ENCODE measurements at places on chromosomes 6 and 20.

DNA sequence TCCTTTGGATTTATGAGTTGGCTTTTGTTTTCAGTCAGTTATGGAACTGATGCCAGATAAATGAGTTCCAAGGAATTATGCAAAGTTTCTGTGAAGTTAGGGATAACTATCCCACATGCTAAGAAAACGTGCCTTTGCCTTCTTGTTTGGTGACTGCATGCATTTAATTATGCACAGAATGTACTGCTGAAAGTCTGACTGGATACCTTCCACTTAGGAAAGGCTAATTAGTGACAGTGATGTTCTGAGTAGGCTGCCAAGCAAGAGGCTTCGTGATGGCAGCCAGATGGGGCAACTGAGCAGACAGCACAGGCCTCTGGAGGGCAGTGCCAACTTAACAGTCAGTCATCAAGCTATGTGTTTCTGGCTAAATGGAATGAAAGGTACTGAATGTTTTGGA is 289.9 kb downstream of the CD109 start:
- no peak for DNase-seq

- no peak for DNase-seq
These were observed 109.0 kb upstream of the SUPT3H start for GRCh38 chr6:45486736-45487135.

DNA sequence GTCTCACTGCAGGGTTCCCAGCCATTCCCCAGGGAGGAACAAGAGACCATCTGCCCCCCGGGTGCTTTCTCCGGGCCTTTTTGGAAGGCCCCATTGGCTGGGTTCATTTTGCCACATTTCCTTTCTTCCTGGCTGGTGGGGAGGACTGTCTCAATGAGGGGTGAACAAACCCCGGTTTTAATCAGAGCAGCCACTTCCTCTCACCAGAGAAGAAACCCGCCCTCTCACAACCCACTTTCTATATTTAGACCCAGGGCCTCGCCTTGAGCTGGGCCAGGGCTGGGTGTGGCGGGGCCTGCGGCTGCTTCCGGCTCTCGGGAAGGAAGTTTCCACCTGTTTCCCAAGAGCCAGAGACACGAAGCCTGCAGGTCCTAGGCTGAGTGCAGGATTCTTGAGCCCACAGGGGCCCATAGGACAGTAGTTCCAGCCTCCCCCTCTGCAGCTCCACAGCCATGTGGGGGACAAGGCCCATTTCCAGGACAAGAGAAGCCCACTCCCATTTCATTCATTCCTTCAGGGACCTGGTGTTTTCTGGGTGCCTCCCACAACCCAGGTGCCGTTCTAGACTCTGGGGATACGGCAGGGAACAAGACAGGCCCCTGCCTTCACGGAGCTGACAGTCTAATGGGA is 41.8 kb downstream of the RBM38 start:
- no peak for DNase-seq

DNA sequence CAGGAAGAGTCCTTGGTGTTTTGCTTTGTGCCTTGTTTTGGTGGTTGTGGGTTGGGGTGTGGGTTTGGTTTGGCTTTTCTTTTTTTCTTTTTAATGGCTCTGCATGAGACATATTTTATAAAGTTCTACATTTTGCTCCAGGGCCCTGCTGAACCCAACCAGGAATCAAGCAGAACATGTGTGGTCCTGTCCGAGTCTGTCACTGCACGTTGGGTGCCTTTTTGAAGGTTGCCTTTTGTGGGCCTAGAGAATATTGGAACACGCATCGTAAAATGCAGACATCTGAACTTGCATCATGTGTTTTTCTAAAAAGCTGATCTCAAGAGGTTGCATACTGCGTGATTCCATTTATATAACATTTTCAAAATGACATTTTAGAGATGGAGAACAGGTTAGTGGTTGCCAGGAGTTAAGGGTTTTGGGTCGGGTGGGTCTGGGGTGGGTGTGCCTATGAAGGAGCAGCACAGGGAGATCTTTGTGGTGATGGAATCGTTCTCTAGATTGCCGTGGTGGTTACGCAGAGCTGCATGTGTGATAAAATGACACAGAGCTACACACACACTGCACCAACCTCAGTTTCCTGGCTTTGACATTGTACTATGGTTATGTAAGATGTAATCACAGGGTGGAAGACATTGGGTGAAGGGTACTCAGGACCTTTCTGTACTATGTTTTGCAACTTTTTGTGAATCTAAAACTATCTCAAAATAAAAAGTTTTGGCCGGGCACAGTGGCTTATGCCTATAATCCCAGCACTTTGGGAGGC is 80.2 kb downstream of the EYA2 start:
- DNase-seq: no peak

- DNase-seq: no peak
These were observed 129.0 kb downstream of the SULF2 start for GRCh38 chr20:47656318-47656717.

DNA sequence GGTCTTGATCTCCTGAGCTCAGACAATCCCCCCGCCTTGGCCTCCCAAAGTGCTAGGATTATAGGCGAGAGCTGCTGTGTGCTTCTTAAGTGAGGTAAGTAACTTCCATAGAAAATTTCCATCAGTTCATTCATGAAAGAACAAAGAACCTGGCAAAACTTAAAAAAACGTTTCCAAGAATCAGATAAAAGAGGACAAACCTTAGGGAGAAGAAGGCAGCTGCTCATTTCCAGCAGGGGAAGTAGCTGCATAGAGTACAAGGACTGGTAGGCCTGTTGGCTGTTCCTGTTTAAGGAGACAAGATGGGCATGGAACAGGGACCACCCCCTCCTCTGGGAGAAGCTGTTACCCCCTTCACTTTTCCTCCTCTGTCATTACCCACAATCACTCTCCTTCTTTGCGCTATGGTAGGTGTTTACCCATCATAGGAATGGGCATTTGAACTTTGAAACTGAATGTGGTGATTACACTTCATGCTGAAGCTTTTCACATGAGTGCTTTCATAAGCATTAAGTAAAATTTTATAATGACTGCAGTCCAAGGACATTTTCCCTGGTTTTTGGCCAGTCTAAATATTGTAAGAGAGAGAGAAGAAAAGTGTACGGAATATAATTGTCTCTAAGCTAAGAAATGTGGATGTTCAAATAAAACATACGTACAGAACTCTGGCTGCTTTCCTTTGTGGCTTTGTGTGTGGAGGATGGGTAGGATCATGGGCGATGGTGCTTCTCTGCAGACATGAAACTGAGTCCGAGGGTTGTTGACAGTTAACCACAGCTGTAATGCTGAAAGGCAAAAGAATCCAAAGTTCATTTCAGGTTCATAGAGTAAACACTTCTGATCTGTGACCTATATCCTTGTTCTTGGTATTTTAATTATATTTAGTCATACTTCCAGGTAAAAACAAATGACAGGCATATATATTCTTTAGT is 56.4 kb downstream of the CCN2 start:
- no peak for DNase-seq

DNA sequence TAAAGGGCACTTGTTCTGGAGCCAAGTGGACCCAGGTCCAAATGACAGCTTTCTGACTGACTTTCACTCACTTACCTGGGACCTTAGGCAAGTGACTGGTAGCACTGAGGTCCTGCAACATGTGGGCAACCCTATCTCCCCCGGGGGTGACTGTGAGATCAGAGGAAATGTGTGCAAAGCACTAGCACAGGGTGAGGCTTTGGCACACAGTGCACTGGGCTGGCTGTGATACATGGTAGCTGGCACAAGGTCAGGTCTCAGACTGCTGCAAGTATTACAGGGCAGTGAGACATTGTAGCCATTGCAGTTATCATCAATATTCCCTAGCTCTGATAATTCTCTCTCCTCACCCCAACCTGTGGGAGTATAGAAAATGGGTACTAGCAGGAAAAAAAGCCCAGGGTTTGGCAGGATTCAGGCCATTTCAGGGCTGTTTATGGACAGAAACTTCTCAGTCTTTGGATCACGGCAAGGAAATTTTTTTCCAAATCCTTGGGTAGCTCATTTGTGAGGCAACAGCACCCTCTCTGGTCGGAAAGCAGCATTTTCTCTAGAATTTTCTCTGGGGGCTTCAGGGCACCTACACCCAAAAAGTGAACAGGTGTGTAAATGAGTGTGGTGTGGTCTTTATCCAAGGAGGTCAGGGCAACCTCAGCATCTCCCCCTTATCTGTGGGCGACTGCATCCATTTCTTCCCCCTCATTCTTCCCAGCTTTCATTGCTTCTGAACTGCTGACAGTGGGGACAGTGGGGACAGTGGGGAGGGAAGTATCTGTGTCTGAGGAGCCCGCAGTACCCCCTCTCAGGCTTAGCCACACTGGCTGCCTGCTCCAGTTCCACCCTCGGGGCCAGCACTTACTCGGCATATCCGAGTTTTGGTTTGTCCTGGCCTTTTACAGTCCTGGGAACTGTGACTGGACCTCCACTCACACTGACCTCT is 148.7 kb upstream of the PHACTR3 start:
- peak; percentile 53 for DNase-seq

GRCh38 chr6:21034345-21034744 is 500.1 kb downstream of the CDKAL1 start:
- no peak for DNase-seq

DNA sequence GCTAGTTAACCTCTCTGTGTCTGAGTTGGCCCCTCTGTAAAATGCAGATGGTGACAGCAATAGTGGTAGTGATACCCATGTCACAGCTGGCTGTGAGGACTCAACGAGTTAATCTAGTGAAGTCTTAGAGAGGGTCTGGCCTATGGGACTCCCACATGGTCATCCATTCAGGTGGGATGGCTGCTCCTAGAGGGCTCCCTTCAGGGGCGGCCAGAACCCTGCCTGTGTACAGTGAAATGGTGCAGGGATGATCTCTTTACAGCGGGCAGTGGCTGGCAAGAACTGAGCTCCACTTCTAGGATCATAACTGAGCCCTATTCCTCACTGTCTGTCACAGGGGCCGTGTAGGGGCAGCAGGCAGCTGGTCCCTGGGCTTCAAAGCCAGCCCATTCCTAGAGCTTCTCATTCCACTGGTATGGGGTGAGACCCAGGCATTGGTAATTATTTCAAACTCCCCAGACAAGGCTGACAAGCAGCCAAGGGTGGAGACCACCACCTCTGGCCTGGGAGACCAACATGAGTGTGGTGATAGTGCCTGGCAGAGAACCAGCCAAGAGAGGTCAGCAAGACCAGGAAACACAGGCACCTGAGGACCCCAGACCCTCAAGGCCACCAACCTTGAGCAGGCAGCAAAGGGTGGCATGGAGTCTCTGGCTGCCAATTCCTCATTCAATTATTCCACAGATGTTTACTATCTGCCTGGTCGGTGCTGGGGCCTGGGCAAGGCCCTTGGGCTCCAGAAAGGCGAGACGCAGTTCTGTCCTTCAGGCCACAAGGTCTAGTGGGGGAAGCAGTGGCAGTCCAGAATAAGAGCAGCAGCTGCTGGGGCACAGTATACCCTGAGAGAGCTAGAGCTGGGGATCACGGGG is 103.4 kb downstream of the MRPL14 start:
- no peak for DNase-seq

DNA sequence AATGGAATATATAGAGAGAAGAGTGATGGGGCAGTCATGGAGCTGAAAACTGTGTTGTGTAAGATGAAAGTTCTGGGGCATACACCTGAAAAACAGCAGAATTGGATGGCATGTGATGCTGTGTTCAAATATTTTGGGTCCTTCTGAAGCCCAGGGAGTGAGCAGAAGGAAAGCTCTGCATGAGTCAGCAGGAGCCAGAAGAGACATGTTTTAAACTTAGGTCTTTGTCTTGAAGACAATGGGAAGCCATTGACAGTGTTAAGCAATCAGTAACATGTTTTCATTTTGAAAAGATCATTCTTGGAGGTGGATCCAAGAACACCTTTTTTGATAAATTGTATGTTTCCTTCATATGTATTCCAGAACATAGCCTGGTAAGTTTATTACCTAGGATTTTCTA is 38.9 kb upstream of the MAFB start:
- DNase-seq: no peak

- no peak for DNase-seq
These were observed 295.6 kb downstream of the GRIK2 start for GRCh38 chr6:101689156-101689555.

DNA sequence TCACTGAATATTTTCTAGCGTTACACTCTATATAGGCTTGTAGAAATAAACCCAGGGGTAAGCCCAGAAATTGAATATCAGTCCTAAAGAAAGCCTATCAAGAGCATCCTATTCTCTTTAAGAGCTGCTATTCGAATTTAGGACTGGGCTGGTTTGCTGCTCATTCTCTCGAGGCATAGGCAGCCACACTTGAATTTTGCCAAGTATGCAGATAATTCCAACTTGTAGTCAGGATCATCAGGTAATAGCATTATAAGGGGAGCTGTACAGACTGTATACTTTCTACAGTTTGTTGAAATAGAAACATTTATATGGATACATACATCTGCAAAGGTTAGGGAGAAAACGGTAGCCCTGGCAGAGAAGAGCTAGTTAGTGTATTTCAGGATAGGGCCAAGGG is 2.1 kb upstream of the ZBTB2 start:
- DNase-seq: no peak

- no peak for DNase-seq
These were observed 68.7 kb downstream of the TOX2 start for GRCh38 chr20:43983359-43983758.

GRCh38 chr6:16909658-16910360 is 148.5 kb upstream of the ATXN1 start:
- DNase-seq: no peak

GRCh38 chr6:42419490-42420280 is 32.0 kb downstream of the TRERF1 start:
- no peak for DNase-seq

DNA sequence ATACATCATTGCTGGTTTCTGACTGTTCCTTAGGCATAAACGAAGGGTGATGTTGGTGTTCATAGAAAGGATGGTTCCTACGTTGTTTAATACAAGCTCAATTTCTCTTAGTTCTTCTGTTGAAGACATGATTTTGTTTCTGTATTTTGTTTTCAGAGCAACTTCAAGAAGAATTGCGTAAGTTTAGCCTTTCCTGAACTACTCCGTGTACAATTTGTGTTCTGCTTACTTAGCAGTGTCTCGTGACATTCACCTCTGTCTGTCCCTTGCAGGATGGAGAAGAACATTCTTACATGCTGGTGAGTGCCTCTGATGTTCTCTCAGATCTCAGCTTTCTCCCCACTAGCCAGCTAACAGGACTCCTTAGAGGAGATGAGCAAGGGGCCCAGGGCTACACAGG is 7.6 kb downstream of the BTN2A2 start:
- DNase-seq: no peak

DNA sequence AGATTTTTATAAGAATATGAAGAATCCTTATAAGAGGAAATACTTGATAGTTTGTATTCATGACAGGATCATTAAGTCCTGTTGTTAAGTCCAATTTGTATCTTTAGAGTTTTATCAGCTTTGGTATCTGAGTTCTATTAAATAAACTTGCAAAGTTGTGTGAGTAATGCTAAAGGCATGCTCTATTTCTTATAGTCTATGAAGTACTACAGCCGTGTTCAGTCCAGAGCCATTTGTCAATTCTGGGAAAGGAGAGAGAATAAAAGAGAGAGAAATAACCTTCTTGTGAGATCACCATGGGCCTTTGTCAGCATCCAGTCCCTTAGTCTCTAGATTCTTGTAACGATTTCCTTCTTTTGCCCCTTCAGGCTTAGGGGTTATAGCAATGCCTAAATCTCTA is 181.2 kb upstream of the POU3F2 start:
- DNase-seq: no peak

- DNase-seq: no peak
These were observed 186.1 kb upstream of the SLC24A3 start for GRCh38 chr20:19026121-19026878.

- no peak for DNase-seq
These were observed 6.8 kb upstream of the ADTRP start for GRCh38 chr6:11785415-11785773.

GRCh38 chr20:3358676-3359340 is 48.7 kb downstream of the DNAAF9 start:
- DNase-seq: no peak

All from 8988T (cell line).